ENCODE measurements at places on chromosomes 5 and 9.

DNA sequence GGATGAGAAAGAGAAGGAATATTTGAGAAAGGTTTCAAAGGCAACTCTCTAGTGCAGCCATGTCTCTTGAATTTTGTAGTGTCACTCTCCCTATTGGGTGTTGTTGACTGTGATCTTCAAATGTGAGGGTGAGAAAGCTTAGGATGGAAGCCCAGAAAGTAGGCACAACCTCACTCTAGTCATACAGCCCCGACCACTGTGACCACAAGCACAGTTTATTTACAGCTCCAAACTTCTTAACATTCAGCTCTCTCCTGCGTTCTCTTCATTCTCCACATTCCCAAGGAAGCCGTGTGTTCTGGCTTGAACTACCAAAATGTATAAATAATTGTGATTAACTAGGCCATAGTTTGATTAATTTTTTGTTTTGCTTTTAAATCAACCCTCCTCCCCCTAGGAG lies 542.9 kb downstream of the LRRC70 start:
- no peak for DNase-seq

DNA sequence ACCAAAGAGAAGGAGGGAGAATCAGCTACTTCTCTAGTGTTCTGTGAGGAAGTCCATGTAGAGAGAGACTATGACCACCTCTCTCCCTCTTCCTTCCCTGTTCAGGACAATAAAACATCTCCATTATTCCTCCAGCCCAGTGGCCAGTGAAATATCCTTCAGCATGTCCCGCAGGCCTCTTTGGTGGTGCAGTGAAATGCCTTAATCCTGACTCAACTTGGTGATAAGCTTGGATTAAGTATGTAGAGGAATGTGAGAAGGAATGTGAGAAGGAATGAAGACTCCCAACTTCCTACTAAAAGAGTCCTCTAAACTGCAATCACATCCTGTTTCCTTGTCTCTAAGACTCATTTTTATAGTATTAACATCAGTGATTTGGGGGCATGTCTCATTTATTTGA lies 167.3 kb downstream of the TRPM3 start:
- peak; percentile 25 for DNase-seq

DNA sequence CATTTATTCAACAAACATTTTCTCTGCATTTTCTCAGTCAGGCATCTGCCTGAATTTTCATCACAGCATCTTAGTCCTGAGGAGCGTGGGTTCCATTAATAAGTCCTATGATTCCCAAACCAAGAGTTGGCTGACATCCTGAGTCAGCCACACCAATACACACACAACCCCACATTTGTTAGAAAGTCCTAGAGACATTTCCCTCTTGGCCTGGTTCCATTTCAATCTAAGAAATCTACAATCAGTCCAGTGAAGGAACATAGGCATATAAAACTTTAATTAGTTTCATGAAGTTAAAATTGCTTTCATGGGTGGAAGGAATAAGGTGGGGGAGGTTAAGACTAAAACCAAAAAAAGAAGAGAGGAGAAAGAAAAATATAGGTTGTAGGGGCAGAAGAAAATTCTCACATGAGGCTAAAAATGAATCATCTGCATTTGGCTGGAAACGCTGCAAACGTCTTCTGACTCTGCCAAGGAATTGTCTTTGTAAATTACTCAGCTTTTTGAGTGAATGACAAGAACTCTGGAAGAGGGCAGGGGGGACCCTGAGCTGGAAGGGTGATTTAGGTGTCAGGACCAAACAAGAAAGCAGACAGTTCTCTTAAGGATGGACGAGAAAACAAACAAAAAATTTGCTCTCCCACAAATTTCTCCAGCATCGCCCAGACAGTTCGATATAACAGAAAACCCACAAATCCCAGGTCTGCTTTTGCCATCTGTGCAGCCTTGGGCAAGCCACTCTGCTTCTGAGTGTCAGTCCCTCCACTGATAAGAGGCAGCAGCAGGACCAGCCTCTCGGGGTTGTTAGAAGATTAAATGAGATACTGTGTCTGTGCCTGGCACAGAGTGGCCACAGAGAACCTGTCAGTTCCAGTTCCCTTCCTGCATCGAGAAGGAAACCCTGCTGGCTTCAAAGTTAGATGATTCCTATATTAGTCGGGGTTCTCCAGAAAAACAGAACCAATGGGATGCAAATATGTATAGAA lies 289.7 kb downstream of the CDK5RAP2 start:
- DNase-seq, result no peak

DNA sequence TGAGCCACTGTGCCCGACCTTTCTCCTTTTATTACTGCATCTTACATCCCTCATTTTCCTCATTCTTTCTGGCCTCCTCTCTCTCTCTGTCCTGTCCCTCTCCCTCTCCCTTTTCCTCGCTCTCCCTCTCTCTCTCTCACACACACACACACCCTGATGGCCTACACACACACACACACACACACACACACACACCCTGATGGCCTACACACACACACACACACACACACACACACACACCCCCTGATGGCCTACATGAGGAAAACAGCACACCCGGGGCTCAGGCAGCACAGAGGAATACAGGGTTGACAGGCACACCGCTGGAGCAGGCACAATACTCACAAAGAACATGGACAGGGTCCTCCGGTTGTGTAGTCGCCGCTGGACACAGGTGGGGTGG lies 3.8 kb upstream of the FCHSD1 start:
- DNase-seq, result no peak

DNA sequence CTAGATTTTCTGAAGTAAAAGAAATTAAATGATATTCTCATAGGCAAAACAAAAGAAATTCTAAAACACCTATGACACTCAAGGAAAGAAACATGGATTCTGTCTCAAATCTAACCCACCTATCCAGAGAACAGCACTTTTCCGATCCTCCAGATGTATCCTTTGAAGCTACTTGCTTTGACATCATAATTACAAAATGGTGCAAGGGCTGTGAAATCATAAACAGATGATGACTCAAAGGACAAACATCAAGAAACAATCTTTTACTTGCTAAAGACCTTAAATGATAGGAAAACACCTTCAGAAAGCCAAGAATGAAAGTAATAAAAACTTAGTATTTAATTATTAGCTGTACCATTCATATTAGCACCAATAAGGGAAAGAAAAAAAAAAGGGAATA lies 202.6 kb downstream of the DENND1A start:
- DNase-seq, result no peak

GRCh38 chr9:109641372-109641659 lies 138.7 kb upstream of the PALM2AKAP2 start:
- no peak for DNase-seq

DNA sequence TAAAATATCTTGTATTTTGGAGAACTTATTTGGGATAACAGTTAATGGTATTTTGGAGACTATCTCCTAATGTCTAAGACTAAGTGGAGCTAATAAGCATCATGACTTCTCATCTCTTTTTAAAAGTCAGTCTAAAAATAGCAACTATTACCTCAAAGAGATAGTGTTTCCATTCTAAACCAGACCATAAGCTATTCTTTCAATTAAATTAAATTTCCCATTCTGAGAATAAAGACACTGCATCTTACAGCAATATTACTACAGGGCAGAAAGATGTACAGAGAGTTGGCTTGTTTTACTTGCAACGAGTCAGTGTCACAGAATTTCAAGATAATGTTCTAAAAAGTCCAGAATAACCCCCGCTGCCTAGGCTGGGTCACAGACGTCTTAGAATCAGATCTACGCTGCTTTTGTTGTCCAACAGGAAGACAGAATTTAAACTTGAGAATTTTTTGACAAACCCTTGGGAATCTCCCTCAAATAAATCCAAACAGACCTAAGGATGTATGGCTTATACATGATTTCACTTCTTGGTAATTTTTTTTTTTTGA lies 98.9 kb downstream of the USP20 start:
- no peak for DNase-seq

- no peak for DNase-seq
These were observed 218.9 kb downstream of the TARS1 start for GRCh38 chr5:33659526-33660169.

DNA sequence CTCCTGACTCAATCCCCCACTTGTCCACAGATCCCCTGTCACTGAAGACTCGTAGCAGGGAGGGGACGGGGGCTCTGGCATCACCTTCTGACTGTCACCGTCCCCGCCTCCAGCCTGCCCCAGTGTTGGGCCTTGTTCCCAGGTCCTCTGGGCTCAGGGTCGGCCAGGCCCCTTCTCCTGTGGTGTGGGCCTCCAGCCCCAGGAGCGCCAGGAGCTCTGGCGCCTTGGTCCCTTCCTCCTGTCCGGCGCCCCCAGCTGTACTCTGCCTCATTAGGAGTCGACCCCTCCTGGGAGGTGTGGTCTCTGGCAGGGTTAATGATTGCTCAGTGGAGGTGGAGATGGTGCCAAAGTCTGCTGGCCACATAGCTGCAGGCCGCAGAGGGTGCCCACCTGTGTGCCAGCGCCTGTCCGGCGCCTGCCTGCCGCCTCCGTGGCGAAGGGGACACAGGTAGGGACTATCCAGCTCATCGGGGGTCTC lies at the start of gene CDHR2:
Gene CDHR2 (plus strand): TSS at position 376 of the 478 bp plus-strand sequence. CDS start 16,011 bp downstream, outside the sequence.
- no peak for DNase-seq

DNA sequence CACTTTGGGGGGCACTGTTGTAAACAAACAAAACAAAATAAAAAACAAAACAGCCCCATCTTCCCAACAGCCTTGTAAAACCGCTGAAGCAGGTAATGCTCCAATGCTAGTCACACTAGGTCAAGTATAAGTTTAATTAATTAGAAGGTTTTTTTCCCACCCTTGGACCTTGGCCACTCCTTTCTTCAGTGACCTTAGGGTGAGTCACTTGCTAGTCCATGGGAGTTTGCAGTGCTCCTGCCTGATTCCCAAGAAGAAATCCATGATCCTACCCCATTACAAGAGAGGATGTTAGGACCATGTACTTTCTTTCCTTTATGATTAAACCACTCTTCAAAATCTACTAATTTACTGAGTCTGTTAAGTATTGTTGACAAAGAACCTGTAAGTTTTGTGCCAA lies 192.2 kb upstream of the CDKN2B start:
- no peak for DNase-seq

DNA sequence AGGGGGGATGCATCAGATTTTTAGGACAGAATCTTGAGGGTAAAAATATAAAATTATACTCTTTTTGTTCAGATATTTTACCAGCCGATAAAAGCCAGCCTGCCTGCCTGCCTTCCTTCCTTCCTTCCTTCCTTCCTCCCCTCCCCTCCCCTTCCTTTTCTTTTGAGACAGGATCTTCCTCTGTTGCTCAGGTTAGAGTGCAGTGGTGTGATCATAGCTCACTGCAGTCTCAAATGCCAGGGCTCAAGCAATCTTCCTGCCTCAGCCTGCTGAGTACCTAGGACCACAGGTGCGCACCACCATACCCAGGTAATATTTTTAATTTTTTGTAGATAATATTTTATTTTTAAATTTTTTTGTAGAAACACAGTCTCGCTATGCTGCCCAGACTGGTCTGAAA lies 330.0 kb downstream of the CCDC171 start:
- no peak for DNase-seq

- no peak for DNase-seq
These were observed 4.1 kb downstream of the SWI5 start for GRCh38 chr9:128280084-128280622.

DNA sequence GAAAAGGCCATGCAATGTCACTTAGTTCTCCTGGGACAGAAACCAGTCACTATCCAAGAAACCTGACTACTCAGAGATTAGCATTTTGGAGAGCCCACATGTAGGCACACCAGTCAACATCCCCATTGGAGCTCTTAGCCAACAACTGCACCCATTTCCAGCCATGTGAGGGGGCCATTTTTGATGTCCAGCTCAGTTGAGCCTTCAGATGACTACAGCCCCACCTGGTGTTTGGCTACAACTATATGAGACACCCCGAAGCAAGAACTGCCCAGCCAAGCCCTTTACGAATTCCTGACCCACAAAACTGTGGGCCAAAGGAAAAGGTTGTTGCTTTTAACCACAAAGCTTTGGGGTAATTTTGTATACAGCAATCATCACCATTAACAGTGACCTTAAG lies 300.1 kb downstream of the ASTN2 start:
- no peak for DNase-seq

GRCh38 chr5:18393565-18394442 lies 759.5 kb downstream of the TAF11L14 start:
- peak; percentile 3 for DNase-seq

- DNase-seq, result no peak
These were observed 123.3 kb upstream of the SLIT3 start for GRCh38 chr5:169424279-169424655.

DNA sequence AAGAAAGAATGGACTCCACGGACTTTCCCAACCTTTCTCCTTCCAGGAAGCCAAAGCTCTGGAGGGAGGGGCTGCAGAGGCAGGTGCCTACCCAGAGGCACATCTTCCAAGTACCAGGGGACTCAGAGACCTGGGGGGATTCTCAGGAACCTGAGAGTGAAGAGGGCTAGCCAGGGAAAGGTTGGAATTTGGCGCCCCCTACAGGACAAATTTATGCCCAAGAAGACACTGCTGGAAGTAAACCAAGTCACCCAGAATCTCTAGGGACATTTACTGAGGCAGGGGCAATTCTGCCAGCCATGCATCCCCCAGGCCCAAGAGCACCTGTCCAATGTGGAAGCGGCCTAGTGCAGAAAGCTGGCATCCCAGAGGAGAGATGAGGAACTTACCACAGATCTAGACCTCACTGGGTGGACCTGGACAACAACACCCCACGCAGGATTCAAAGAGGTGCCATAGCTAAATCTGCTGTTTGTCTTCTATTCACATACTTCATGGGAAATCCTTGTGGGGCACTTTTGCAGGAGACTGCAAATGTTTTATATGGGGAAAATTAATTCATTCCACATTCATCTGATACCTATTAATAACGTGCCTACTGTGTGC lies 25.9 kb upstream of the IDNK start:
- no peak for DNase-seq

- DNase-seq, result no peak
These were observed 25.6 kb downstream of the BTF3 start for GRCh38 chr5:73523861-73524260.

Data from T1000 (cell line).